ENCODE measurements at places on chromosomes 11 and 22.
A peak's percentile ranks its signal among the peaks of the same experiment; 100 is the strongest.

GRCh38 chr11:117411736-117412135 lies 84.1 kb downstream of the CEP164 start:
- DNase-seq, result no peak

DNA sequence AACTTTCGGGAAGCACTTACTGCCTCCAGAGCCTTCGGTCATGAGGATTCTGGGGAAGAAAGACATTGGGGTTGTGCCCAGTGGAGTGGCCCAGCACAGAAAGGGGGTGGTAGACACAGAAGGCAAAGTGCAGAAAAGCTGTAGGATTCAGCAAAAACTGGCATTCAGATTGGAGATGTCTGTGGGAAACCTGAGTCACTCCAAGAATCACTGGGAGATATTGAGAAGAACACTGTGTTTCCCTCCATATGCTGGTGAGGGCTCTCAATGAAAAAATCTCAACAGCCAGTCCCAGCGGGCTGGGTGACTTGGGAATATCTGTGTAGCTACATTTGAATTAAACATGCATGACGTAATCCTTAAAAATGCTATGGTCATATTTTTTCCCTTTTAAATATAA lies 61.2 kb upstream of the RCN1 start:
- DNase-seq, result no peak

DNA sequence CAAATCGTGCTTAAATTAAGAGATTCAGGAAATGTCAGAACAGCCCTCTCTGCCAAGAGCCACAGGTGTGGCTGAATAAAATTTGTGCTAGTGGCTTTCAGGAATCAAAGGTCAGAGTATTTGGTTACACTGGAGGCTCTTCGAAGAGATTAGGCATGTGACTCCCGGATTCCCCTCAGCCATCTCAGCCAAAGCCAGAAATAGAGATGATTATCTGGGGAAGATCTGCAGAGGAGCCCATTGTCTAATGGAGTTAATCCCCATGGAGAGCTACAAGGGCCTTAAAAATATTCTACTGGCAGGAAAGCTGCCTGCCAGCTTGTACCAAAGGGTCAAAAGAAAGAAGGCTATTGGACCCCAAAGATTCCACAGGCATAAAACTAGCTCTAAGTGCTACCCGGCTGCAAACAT lies 1259.5 kb downstream of the TBC1D22A start:
- DNase-seq, result no peak

- DNase-seq, result no peak
These were observed 118.6 kb downstream of the WNT11 start for GRCh38 chr11:76087749-76088148.

GRCh38 chr11:20415432-20415831 lies 27.9 kb downstream of the PRMT3 start:
- DNase-seq, result no peak

GRCh38 chr11:18321578-18321968 lies 367 bp downstream of the HPS5 start:
- DNase-seq, result peak; percentile 21

GRCh38 chr11:28461846-28462245 lies 353.7 kb downstream of the METTL15 start:
- no peak for DNase-seq

DNA sequence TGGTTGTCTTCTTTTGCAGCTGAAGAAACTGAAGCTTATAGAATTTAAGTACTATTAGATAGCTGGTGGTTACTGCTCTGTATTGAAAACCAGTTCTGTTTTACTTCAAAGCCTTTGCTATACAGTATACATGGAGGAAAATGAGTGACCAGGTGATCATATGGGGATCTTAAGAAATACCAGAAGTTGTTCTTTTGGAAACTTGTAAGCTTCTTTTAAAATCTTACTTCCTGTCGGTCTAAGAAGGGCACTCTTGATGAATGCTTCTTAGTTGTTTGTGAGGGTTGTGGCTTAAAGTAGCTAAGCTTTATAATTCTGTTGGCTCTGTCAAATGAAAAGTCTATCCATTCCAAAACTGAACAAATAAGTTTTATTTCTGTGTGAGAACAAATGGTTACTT lies 55.2 kb downstream of the PDE3B start:
- no peak for DNase-seq

- DNase-seq, result no peak
These were observed 1.5 kb downstream of the DGAT2 start for GRCh38 chr11:75770102-75770501.

GRCh38 chr11:40125054-40125453 lies 1334.4 kb downstream of the LRRC4C start:
- no peak for DNase-seq

GRCh38 chr11:65491614-65492386 lies 7.0 kb upstream of the MALAT1 start:
- peak; percentile 82 for DNase-seq

GRCh38 chr11:115759622-115760460 lies 255.6 kb upstream of the CADM1 start:
- peak; percentile 57 for DNase-seq

GRCh38 chr11:68047437-68048290 lies 8.8 kb downstream of the TCIRG1 start:
- DNase-seq, result no peak

- DNase-seq, result no peak
These were observed 9.1 kb downstream of the NRXN2 start for GRCh38 chr11:64713781-64714363.

DNA sequence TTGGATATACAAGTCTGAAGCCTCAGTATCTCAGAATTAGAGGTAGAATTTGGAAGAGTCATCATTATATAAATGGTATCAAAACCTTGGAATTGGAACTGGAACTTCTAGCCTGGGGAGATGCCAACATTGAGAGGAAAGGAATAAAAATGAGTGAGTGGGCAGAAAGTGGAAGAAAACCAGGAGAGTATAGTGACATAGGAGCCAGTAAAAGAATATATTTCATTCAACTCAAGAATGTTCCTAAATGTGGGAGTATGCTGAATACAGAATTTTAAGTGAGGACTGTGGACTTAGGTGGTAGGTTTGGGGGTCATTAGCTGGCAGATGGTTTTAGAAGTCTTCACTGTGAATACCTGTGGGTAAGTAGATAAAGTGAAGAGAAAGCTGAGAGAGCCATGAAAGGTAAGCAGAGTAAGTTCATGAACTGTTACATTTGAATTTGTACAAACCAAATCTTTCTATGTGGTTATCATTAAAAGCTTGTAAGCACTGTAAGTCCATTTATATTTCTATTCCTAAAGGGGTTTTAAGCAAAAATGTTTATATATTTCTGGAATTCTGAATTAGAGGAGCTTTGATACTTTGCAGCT lies 60.2 kb downstream of the PDHX start:
- DNase-seq, result no peak

DNA sequence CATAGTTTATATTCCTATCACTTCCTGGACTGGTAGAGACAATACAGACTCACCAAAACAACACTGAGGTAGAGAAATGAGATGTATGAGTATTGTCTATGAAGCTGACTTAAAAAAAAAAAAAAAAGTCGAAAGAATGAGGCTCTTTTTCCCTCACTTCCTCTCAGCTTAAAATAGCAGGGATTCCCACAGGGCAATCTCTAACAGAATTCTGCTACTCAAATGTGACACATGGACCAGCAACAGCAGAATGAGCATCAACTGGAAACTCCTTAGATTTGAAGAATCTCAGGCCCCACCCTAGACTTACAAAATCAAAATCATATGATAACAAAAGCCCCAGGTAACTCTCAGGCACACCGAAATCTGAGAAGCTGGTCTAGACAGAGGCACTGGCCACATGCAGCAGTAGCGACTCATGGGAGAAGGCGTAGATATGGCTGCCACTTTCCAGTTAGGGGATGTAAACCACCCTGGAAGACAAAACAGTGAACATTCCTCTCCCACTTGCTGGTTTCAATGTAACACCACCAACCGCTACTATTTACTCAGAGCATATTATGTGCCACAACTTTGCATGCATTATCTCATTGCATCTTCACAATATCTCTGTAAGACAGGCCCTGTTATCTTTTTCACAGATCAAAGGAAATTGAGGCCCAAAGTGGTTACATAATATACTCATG lies 128.0 kb downstream of the RBFOX2 start:
- DNase-seq, result no peak

- no peak for DNase-seq
These were observed 50.4 kb downstream of the DBX1 start for GRCh38 chr11:20109731-20110445.

DNA sequence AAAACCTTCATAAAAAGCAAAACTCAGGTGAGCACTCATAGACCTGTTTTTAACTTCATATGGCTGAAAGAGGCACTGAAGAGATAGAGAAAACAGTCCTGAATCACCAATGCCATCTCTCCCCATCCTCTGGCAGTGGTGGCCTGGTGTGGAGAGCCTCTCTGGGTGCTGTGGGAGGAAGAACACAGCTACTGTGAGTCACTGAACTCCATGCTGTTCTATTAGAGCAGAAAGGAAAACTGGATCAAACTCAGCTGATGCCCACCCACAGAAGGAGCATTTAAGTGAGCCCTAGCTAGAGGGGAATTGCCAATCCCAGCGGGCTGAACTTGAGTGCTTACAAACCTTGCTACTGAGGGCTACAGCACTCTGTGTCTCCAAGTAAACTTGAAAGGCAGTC lies 115.3 kb upstream of the SESN3 start:
- peak; percentile 39 for DNase-seq

GRCh38 chr22:38313384-38313955 lies 3.8 kb downstream of the CSNK1E start:
- no peak for DNase-seq

DNA sequence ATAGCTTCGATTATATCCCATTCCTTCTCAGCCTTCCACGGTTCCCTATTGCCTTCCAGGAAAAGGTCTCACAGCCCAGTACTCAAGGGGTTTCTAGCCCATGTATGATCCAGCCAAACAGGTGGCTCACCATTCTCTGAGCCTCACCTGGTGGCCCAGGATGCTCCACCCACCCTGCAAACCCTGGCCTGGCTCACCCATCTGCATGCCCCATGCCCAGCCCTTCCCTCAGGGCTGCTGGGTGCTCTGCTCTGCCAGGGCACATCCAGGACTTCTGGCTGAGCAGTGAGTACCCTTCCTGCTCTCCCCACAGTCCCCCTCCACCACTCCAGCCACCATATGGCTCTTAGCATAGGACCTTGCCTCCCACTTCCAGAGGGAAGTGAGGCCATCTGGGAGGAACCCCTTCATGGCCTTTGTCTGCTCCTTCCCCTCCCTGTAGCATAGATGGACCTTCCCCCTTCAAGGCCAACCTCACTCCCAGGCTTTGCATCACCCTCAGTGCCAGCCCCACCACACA lies 5.8 kb upstream of the RCOR2 start:
- DNase-seq, result peak; percentile 32

GRCh38 chr11:103281301-103281700 lies 172.1 kb downstream of the DYNC2H1 start:
- DNase-seq, result no peak

DNA sequence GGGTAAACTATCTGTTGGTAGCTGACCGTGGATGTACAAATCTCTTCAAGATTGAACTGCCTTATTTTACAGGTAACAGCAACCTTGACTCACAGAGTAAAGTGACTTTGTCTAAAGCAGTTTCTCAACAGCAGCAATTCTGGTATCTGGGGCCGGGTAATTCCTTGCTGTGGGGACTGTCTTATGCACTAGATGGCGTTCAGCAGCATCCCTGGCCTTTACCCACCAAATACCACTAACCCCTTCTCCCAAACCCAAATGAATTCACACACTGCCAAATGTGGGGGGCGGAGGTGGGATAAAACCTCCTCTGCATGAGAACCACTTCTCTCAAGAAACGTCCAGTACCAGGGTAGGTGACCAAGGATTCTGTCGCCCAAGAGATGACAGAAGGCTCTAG lies 1.7 kb upstream of the INCENP start:
- DNase-seq, result no peak

DNA sequence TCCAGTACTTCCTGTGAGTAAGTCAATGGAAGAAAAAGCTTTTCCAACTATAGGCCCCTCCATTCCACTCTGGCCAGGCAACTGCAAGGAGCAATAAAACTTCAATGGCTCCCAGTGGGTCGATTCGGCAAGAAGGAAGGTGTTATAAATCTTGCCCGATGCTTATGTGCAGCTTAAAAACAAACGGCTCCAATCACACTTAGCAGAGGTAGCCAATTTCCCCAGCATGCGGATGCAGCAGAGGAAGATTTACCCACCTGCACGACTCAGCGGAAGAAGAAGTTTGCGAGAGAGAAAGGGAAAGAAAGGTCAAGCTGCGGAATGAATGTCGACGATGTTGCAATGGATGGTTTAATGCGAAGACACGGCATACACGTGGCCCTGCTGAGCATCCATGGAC lies 141.5 kb downstream of the OPCML start:
- DNase-seq, result no peak

- peak; percentile 80 for DNase-seq
These were observed 1.6 kb downstream of the NFAM1 start for GRCh38 chr22:42430528-42431125.
